ENCODE measurements at places on chromosomes 4 and X.

- no peak for DNase-seq
Observed at GRCh38 chr4:182126603-182127002, 116.6 kb upstream of the TENM3 start.

- no peak for DNase-seq
Observed at GRCh38 chr4:106336618-106337017, 20.3 kb downstream of the AIMP1 start.

GRCh38 chrX:41559235-41560052 lies 112.3 kb downstream of the NYX start:
- no peak for DNase-seq

DNA sequence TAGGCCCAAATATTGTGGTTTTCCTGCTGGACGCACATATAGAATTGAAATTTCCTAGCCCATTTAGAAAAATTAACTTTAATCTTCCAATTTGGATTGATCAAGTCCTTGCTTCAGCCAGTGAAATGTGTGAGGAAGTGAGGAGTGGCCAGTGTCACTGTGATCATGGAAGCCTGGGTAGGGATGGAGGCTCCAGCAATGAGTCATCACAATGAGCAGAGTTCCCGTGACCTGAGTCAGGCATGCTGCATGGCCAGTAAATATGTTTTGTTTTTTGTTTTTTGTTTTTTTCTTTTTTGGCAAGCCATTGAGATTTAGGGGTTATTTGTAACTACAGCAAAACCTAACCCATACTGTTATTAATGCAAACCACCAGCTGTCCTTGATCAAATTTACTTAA lies 52.1 kb downstream of the IDS start:
- DNase-seq, result no peak

DNA sequence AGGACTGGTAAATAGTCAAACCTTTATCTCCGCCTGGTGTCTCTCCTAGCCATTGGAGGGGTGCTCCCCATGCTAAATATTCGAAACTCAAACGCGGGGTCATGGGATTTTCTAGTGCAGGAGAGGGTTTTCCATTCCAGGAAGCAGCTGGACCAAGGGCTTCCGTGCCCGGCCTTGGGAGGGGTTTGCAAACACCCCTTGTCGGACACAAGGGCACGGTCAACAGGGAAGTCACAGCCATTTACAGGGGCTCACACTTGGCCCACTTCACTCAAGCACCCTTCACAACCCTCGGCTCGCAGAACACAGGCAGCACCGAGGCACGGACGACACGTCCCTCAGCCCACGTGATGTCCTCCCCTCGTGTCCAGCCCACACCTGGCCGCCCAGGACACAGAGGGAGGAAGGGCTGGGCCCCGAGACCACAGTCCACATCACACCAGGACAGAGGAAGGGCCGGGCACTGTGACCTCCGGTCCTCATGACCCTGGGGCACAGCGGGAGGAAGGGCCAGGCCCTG lies 10.3 kb upstream of the PLCXD1 start:
- DNase-seq, result no peak

- DNase-seq, result peak; percentile 28
Observed at GRCh38 chr4:61520681-61521160, 320.6 kb downstream of the ADGRL3 start.

DNA sequence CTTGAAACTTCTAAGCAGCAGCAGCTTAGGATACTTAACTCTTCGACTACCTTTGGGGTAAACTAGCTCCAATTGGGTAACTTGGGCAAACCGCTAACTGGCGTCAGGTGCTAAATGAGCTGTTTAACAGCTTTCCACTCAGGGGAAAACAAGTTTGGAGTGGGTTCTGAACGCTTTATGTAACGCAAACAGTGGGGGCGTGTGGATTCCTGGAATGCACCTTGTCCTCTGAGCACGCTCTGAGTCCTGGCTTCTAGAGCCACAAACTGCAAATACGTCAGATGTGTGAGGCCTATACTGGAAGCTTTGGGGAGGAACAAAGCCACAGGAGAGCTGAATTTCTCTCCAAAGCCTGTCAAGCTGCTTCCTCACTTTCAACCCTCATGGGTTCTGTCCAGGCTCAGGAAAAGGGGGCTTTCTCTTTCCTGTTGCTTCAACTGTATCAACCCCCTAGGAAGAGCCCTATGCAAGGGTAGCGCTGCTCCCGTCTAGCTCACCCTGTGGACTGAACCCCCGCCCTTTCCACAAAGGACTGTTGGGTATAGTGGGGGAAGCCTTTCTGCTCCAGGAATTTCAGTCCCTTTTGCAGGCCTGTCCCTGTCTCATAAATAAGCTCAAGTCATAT lies 4.5 kb upstream of the WDR1 start:
- no peak for DNase-seq

DNA sequence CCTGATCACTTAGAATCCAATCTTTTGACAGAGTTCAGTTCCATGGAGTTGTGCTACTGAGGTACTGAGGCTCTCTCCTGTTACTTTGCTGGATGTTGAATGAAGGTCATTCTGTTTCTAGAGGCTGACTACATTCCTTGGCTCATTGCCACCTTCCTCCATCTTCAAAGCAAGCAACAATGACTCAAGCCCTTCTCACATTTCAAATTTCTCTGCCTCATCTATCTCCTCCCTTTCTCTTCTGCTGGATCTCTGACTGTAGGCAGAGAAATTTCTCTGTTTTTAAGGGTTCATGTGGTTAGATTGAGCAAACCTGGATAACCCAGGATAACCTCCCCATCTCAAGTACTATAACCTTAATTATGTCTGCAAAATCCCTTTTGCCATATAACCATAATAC lies 775.4 kb downstream of the STPG2 start:
- DNase-seq, result no peak

DNA sequence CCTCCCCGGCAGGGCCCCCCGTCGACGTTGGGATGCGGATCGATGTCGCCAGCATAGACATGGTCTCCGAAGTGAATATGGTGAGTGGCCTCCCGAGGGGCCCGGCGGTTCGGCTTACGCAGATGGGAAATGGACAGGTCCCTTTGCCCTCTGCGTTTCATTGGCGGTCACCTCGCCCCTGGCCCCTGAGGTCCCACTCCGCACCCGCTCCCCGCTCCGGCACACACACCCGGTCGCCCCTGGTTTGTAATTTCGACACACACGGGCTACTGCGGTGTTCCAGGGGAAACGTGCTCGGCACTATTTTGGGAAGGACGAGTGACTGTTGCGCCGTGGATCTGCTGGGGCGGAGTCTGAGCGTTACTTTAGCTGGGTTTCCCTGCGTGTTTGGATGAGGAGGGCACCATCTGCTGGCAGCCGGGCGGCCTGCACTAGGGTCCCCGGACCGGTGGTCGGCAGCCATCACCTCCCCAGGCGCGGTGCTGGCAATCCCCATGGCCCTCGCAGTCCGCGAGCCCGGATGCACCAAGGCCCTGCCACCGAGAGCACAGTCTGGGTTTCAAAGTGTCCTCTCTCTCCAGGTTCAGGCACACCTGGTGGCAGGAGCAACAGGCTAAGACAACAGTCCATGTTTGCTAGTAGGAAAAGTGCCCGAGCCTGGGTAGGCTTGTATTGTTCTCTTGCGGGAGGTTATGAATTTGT lies 1.2 kb downstream of the GABRB1 start:
- peak; percentile 87 for DNase-seq

- no peak for DNase-seq
Observed at GRCh38 chr4:58163156-58163555, 1053.0 kb upstream of the IGFBP7 start.

GRCh38 chr4:38954727-38955126 lies 77.5 kb downstream of the TMEM156 start:
- DNase-seq, result no peak

DNA sequence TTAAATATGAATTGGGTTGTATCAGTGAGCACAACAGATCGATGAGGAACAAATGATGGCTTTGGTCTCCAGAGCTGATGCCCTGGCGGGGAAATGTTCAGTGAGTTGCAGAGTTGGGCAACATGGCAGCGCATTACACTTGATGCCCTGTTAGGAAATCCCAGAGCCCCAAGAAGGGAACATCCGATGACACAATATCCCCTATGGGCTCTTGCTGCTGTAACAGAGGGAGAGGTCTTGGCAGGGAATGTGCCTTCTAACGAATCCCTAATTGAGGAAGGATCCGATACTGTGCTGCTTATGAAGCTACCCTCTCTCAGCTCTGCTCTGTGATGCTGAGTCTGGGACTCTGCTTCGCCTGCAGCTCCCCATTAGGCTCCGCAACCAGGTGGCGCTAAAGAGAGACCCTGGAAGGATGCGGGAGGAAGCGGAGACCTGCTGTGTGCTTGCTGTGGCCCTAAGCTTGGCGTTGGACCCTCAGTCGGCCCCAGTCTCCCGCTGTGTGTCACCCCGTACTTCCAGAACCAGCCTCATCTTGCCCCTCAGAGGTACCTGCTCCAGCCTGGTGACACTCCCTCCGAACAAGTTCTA lies 38.9 kb downstream of the PDHA1 start:
- no peak for DNase-seq

GRCh38 chr4:189092581-189092980 lies 848.1 kb upstream of the FRG1 start:
- DNase-seq, result no peak

Measured in NCI-H2081 (cell line).